Fibroblast of skin of left quadriceps (primary cell): ENCODE measurements at places on chromosomes 3 and 15.
A peak's percentile ranks its signal among the peaks of the same experiment; 100 is the strongest.

GRCh38 chr15:100889385-100890050 lies 9.9 kb downstream of the ALDH1A3 start:
- DNase-seq: peak; percentile 31

DNA sequence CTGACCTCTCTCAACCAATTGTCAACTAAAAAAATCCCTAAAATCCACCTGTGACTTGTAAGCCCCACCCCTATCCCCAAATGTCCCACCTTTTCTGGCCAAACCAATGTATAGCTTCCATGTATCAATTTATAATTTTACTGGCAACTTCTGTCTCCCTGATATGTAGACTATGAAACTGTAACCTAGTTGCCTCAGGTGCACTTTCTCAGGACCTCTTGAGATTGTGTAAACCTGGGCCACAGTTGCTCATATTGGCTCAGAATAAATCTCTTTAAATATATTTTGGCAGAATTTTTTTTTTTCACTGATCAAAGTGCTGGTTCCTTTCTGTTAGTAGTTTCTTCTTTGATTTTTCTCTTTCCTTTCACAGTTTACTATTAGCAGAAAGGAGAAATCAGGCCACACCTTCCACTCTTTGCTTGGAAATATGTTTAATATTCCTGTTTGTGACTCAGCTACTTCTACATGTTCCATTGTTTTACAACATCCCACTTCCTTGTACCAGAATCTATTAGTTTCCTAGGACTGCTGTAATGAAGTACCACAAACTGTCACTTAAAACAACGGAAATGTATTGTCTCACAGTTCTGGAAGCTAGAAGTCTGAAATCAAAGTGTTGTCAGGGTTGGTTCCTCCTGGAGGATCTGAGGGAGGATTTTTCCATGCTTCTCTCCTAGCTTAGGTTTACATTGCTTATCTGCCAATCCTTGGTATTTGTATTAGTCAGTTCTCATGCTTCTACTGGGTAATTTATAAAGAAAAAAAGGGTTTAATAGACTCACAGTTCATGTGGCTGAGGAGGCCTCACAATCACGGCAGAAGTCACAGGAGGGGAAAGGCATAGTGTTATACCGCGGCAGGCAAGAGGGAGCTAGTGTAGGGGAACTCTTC lies 801.2 kb upstream of the ARPP21 start:
- no peak for DNase-seq

DNA sequence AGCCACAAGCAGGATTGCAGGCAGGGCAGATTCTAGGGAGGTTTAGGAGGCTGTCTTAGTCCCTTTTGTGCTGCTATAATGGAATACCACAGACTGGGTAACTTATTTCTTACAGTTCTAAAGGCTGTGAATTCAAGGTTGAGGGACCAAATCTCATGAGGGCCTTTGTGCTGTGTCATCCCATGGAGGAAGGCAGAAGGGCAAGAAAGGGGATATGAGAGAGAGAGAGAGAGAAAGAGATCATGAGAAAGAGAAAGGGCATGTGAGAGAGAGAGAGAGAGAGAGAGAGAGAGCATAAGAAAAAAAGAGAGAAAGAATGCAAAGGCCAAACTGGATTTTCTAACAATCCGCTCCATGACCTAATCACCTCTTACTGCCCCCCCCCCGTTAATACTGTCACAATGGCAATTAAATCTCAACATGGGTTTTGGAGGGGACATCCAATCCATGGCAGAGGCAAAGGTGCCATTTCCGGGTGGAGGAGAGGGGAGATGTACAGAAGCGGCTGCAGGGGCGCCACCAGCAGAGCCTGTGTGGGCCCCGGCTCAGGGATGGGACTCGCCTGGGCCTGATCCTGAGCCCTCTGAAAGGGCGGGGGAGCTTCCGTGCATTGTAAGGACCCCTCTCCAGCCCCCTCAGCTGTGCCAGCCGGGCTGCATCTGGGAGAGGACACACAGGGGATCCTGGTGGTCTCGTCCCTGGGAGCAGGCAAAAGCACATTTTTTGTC lies 20.5 kb downstream of the MRPS11 start:
- no peak for DNase-seq

DNA sequence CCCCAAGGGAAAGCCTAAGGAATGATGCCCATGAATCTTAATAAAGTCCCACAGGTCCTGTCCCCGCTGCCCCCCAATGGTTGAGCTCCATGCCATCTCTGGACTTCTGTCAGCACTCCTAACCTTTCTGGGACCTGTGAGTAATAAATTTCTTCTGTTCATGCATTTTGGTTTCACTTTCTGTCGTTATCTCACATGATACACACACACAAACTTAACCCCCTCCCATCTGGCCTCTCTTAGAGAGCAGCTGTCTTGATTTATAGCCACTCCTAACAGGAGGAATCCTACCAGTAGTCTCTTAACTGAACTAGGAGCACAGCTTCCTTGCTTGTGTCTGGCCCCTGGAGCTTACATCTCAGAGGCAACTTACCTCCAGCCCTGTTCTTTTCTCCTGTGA lies 82.7 kb upstream of the SELENOK start:
- DNase-seq: no peak

GRCh38 chr15:62591842-62592838 lies 427.1 kb upstream of the C2CD4B start:
- DNase-seq: no peak

DNA sequence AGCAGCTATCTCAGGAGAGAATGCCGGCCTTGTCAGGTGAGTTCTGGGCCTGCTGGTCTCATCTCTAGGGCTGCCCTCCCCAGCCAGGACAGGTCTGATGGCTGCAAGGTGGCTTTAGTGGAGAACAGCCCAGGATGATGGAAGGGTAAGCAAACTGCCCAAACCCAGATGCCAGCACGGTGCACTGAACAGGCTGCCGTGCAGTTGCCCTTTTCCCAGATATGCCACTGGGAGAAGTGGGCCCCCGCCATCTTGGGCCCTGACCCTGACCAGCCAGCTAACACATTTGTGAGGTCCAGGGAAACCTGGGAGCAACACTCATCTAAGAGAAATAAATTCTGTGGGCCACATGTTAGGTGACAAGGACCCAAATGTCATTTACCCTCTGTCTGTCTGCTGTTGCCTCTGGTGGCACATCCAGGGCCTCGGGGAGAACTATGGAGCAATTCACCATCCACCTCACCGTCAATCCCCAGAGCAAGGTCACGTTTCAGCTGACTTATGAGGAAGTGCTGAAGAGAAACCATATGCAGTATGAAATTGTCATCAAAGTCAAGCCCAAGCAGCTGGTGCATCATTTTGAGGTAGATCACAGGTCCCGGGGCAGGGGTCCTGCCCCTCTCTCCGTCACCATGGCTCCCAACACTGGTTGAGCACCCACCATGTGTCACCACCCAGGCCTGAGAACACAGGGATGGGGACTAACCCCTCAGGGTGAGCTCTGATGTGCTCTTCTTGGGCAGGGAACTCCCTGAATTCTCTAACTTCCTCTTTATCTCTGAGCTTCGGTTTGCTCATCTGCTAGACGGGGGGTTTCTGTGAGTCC lies 1.8 kb downstream of the ITIH1 start:
- DNase-seq: no peak

GRCh38 chr15:47407692-47408091 lies 309.6 kb upstream of the SEMA6D start:
- DNase-seq: no peak

DNA sequence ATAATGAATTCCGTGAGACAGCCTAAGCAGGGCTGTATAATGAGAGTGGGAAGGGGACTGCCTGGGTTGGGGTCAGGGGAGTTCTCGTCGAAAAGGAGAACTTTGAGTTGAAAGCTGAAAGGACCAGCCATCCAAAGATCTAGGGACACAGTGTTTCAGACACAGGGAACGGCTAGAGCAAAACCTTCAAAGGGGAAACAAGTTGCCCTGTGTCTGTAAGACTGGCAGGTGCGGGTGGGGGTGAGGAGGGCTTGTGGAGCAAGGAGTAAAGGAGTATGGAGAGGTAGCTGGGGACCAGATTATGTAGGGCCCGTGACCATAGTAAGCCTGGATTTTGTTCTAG lies 1.3 kb upstream of the SRP14 start:
- no peak for DNase-seq

DNA sequence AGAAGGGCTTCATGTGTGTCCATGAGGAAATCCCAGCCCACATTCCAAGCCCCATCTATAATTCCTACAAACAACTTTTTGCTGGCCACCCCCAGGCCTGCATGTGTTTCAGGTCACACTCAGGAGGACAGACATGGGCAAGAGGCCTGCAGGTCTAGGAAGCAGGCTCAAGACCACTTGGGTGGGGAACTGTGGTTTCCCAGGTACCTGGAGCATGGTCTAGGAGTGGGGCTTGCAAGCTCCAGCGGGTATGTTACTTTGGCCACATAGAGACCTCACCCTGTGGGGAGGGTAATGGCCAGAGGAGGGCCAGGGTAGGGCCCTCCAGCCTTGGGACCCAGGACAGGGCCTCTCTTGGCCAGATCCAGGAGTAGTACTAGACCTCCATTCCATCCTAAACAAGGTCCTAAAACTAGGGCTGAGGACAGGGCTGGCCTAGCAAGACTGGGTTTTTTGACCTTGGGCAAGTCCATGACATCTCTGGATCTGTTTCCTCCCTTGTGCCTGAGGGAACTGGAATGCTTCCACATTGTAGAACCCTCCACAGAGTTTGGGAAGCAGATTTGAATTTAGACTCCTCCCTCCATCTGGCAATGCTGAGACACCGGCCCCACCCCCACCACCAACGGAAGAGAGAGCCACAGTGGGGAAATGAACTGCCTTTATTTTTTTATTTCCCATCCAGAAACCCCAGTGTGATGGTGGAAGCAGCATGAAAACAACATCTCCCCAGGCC lies 22.3 kb downstream of the EAF1 start:
- no peak for DNase-seq

GRCh38 chr3:77081240-77081661 lies 41.4 kb downstream of the ROBO2 start:
- peak; percentile 49 for DNase-seq

- DNase-seq: no peak
Observed at GRCh38 chr3:170322566-170323269, 34.8 kb upstream of the SKIL start.

DNA sequence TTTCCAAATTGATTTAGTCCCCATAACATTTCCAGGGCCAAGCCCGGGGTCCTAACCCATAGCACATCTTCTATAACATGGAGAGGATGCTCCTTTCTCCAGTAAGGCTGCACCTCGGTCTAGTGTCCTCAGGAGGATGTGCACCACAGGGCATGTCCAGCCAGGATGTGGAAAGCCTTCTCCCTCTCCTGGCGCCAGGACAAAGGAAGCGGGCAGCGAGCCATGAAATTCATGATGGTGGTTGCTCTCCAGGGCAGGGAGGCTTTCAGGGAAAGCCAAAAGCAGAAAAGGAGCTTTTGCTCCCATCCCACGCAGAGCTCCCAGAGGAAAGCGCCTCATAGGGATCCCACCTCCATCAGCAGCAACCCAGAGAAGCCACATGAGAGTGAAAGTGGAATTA lies 220.0 kb downstream of the ADAMTSL3 start:
- no peak for DNase-seq

DNA sequence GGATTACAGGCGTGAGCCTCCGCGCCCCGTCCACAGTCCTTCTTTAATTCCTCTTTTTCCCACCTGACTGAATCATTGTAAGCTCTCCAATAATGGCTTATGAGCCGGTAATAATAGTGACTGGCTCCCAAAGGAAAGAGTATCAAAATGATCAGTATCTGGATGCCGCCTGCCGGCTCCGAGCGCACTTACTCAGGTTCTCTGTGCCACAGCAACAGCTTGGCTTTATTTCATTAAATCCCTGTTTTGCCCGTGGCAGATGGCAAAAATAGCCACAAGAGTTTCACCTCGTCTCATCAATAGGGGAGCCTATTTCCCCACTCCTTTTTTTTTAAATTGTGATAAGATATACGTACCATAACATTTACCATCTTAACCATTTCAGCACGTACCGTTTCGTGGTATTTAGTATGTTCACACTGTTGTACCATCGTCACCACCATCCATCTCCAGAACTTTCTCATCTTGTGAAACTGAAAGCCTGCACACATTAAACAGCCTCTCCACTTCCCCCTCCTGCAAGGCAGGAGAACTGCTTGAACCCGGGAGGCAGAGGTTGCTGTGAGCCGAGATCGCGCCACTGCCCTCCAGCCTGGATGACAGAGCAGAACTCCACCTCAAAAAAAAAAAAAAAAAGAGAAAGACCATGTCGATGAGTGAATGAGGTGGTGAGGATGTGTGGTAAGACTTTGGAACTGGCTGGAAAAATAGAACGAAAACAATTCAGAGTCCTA lies 80.7 kb upstream of the DLG1 start:
- DNase-seq: no peak
